Stimulated activated naive CD4-positive, alpha-beta T cell treated with Interleukin-2 at 50 U/mL for 16 hours (primary cell): ENCODE measurements at places on chromosomes 7 and 10.

DNA sequence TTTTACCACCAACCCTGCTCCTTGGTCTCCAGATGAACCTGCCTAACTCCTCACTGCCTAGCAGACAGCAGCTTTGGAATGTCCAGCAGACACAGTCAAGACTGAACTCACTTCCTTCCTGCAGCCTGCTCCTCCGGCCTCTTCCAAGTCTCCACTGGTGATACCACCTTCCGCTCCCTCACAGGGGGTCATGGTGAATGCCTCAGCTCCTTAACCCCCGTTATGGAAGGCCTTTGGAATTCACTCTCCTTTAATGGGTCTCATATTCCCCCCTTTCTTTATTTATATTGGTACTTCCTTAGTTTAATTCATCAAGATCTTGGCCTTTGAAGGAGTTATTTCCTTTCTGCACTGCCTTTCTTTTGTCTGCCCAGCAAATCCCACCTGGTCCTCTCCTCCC, 44.9 kb upstream of the ZNF32 start:
- no peak for DNase-seq

GRCh38 chr7:123972045-123972444, 47.0 kb downstream of the SPAM1 start:
- no peak for DNase-seq

- no peak for DNase-seq
Observed at GRCh38 chr7:41315764-41316163, 387.1 kb downstream of the INHBA start.

- no peak for DNase-seq
Observed at GRCh38 chr7:131826960-131827359, 270.5 kb upstream of the PODXL start.

- DNase-seq, result peak; percentile 49
Observed at GRCh38 chr7:101363734-101364374, 1.2 kb downstream of the COL26A1 start.

DNA sequence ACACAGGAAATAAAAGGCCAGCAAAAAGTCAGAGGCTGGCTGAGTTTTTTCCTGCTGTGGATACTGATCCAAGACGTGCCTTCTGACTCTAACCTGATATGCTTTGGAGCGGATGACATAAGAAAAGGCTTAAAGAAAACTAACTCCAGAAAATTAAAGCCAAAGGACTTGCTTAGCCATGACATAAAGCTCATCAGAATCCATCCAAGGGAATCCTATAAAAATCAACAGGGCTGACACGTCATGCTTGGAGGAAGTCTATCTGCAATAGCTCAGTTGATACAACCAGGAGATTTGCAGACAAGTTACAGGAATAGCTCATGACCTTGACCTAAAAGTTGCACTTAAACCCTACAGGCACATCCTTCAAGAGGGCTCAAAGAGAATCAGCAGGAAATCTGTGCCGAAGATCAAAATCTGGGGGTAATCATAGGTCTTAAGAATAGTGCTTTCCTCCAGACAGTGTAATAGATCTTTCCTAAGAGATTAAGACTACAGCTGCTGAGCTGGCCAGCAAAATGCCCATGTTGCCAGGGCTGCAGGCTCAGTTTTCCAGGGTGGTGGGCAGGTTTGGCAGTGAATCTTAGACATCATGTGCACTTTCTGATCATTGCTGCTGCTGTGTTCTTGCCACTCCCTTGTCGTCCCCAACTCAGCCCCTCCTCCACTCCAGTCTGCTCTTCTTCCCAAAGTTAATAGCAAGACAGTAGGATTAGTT, 111.5 kb upstream of the SVIL start:
- no peak for DNase-seq

GRCh38 chr10:50653142-50653541, 29.4 kb upstream of the SGMS1 start:
- DNase-seq, result no peak

- no peak for DNase-seq
Observed at GRCh38 chr7:24946467-24946866, 33.5 kb downstream of the OSBPL3 start.

DNA sequence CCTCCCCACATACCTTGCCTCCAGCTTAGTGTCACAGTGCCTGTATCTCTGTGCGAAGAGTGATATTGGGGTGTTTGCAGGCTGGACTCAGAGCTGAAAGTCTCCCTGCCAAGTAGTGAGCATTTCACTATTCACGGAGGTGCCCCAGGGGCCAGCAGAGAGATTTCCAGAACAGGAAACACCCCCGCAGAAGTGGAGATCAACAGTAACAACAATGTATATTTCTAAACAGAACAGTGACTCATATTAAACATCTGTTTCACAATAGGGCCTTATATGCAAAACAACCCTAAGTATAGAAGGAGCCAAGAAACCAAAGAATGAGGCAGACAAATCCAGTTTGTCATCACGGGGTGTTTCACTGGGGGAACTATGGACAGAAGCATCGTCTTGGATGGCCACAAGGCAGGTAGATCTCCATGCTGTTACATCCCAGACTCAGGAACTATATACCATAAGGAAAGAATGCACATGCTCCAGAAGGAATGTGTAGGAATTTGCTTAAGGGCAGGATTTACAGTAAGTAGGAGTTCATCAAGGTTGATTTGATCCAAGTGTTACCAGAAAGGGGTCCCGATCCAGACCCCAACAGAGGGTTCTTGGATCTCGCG, 29.3 kb upstream of the CCL24 start:
- DNase-seq, result peak; percentile 49

DNA sequence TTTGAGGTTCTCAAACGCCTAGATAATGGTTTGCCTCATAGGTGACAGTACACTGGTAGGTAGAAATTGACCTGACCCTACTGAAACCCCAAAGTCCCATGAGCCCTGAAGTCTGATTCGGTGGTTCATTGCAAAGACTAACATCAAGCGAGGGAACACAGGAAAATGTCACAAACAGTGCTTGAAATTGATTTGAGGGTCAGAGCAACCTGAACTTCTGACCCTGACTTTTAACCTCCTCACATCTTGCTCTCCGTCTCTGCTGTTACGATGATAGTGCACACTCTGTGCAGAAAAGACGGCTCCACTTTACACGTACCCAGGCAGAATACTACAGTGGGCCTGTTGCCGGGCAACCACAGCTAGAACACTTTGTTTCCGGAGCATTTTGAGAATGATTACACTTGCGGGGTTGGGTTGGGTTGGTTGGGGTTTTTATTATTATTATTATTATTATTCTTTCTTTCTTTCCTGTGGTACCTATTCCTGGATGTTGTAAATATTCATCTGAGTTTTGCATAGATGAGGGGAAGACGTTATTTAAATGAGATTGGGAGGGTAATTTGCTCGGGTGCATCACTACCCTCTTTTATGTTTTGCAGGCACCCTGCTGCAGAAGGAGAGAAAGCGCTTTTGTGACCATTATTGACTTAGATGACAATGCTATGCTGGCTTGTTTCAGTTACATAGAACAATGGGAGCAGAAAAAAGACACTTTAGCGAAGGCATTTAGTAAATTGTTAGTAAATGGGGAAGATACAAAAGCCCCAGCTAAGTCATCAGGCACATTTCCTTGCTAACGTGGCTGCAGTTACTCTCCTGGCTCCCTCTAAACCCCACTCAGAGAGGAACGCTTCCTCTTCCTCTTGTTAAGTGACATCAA, 438.1 kb upstream of the NRP1 start:
- no peak for DNase-seq

- no peak for DNase-seq
Observed at GRCh38 chr7:39527296-39527695, 38.9 kb upstream of the YAE1 start.

DNA sequence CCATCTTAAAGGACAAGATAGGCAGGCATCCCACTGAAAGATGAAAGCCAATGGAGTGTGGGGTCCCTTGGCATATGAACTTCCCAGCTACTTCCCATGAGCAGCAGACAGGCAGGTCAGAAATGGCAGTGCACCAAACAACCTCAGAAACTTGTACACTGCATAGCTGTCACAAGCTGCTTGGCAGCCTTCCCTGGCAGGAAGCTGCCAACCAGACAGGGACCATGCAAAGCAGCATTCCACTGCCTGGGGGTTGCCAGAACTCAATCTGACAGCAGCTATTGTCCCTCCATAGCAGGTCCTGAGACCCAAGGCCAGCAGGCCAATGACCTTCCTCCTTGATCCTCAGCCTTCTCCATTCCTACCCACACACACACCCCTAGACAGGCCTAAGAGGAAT, 139.5 kb downstream of the PLCE1 start:
- no peak for DNase-seq

- DNase-seq, result no peak
Observed at GRCh38 chr10:21183025-21183424, 285.9 kb upstream of the NEBL start.

DNA sequence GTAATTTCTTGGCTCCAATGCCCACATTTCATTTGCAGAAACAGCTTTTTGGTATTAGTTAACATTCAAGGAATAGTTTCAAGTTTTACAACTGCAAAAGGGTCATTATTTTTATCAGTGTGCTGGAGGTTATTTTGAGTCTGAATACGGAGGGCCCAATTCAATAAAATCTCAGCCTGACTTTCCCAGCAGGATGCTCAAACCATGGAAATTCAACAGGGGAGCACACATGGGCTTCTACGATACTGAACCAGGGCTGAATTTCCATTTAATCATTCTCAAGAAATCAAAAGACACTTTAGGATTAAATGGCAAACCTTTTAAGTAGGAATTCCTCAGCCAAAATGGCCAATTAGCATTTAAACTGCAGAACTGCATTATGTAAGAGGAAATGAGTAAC, 700.9 kb upstream of the ANKRD30A start:
- DNase-seq, result no peak

GRCh38 chr10:10661176-10661575, 356.5 kb upstream of the CELF2 start:
- DNase-seq, result no peak

DNA sequence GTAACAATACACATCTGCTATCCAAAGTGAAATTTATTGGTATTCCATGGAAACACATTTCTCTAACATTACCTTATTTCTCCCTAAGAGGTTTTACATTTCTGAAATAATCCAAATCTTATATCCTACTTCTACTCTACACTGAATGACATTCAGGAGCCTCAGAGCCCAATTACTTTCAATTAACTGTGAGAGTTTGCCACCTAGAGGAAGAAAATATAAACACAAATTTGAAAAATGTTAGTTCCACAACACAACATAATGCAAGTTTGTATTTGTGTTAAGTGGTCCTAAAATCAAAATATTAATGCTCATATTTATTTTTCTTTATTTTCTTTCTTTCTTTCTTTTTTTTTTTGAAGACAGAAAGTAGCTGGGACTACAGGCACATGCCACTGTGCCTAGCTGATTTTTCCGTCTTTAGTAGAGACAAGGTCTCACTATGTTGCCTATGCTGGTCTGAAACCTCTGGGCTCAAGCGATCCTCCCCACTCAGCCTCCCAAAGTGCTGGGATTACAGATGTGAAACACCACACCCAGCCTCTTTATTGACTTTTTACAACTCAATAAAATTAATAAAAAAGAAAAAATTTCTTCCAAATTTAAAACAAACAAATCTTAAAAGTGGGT, 46.0 kb downstream of the ATAD1 start:
- no peak for DNase-seq

- no peak for DNase-seq
Observed at GRCh38 chr10:104099269-104099668, 13.6 kb upstream of the COL17A1 start.

- DNase-seq, result no peak
Observed at GRCh38 chr7:51636503-51636902, 319.9 kb upstream of the COBL start.

DNA sequence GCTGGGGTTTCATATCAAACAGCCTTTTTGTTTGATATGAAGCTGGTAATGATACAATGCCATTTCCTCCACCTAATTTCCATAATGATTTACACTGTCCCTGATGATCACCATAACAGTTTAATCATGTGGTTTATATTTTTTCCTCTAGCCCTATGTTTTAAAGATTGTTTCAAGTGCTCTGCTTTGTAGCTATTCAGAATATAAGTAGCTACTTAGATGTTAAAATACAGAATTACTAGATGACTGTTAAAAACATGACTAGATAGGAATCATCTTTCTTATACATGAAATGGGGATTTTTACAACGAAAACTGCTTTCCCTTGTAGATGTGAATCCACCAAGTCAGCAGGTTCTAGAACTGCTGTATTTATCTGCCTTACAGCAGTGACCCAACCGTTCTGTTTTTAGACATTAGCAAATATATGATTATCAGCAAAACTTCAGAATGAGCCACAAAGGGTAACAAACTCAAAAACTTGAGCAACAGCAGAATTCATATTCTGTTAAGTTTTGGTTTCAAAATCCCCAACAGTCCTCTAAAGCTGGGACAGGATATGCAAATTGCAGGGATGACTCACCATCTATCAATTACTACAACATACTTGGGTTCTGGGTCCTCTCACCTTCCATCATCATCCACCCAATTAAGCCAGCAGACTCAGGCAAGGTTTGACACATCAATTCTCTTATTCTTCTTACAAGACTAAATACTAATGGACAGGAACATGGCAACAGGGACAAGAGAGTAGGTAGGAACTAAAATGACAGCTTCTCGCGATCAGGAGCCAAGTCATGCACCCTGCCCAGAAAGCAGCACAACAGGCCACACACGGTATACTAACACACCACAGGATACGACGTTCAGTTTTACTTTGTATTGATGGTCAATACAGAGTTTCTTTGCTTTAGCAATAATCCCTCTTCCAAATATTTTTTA, 83.9 kb downstream of the PIP4K2A start:
- DNase-seq, result peak; percentile 51

DNA sequence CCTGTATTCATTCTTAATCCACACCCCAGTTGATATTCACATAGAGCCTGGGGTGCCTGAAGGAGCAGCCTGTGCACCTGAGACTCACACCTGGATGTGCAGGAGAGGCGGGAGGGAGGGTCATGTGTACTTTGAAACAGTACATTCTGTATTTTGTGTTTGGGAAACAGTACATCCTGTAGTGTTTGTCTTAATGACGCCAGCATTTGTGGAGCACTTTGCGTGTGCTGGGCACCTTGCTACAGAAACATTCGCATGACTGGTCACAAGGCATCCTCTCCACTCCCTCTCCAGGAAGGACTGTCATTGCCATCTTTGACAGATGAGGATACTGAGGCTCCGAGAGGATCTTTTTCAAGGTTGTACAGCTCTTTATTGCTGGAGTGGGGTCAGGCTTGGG, 132.1 kb downstream of the TACC2 start:
- no peak for DNase-seq

DNA sequence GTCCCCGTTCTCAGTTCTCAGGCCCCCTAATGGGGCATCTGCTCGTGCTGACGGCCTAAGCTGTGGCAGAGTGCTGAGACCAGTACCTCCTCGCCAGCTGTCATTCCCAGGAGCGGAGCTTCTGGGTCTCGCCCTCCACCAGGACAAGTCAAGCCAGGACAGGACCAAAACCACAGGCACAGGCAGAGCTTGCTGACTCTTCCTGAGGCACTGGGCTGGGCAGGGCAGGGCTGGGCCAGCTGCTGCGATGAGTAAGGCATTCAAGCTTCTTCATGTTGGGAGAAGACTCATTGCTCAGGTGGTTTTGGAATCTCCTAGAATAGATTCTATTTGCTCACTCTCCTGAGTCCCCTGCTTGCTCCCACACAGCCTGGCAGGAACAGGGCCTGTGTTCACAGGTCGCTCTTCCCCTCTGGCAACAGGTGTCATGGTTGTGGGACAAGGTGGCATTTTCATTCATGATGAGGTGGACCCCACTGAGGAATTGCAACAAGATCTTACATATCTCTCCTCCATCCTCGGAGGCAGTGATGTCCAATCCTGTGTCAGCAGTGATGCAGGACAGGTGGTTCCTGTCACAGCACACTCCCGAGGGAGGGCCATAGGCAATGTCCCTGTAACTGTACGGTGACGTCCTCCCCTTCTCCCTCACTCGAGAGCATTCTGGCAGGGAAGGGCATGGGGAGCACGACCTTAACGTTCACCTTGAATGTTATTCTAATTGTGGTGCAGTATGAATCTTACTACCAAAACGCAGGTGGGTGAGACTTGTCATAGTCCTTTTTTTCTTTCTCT, 17.0 kb upstream of the SH3PXD2A start:
- DNase-seq, result no peak

GRCh38 chr10:37473906-37474305, 348.5 kb downstream of the ANKRD30A start:
- DNase-seq, result no peak
